ENCODE measurements at places on chromosomes 2 and 18.

DNA sequence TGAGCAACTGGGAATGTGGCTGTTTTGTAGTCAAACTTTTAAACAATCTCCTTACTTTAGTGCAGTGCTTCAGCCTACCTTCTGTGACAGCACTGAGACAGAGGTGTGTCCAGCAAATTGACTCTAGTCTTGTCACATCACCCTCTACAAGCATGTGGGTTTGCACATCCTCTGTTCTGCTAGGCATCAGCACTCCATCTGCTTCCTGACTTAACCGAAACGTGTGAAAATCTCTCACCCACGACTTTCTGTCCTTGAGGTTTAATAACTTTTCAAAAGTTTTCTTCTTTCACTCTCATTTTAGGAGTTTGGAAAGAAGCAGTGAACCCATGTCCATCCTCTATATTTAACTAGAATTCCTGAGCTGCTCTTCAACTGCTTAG is 42.6 kb downstream of the TTR start:
- DNase-seq = no peak

- DNase-seq = no peak
Measured at GRCh38 chr2:29983308-29983707, 61.9 kb upstream of the ALK start.

GRCh38 chr2:231701456-231702373 is 6.6 kb upstream of the PTMA start:
- no peak for DNase-seq

DNA sequence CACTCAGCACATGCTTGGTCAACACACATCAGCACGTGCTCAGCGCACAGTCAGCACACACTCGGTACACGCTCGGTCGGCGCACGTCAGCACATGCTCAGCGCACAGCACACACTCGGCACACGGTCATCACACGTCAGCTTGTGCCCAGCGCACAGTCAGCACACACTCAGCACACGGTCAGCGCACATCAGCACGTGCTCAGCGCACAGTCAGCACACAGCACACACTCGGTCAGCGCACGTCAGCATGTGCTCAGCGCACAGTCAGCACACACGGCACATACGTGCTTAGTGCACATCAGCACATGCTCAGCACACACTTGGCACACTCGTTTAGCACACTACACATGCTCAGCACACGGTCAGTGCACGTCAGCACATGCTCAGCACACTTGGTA is 49.7 kb upstream of the NFATC1 start:
- no peak for DNase-seq

DNA sequence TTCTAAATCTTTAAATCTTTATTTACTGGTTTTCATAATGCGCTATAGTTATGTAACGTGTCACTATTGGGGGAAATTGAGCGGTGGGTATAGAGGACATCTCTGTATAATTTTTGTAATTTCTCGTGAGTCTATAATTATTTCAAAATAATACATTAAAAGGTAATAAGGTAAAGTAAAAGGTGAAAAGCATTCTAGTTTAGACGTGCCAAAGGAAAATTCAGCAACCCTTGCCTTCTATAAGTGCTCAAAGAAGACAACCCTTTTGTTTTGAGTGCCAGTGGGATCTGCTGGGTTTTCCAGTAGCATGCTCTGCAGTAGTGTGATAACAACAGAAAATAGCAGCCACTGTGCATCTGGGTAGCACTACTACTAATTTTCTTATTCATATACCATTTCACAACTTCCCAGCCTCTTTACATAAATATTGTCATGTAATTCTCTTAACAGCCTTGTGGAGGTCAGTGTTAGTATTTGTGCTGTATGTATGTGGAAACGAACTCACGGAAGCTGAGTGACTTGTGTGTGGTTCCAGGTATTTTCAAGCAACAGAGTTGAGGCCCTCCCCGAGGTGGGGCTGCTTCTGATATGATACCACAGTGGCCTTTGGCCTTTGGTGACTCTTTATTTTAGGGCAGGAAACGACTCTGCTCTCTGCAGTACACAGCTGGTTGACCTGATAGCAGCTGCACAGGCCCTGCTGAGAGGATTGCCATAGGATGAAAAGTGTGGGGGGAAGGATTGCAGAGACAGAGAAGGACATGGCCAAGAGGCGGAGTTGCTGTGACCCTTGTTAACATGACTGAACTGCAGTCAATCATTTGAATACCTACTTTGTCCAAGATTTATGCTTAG is 104.5 kb downstream of the TDRD15 start:
- no peak for DNase-seq

- no peak for DNase-seq
Measured at GRCh38 chr2:214774108-214774507, 35.4 kb downstream of the BARD1 start.

DNA sequence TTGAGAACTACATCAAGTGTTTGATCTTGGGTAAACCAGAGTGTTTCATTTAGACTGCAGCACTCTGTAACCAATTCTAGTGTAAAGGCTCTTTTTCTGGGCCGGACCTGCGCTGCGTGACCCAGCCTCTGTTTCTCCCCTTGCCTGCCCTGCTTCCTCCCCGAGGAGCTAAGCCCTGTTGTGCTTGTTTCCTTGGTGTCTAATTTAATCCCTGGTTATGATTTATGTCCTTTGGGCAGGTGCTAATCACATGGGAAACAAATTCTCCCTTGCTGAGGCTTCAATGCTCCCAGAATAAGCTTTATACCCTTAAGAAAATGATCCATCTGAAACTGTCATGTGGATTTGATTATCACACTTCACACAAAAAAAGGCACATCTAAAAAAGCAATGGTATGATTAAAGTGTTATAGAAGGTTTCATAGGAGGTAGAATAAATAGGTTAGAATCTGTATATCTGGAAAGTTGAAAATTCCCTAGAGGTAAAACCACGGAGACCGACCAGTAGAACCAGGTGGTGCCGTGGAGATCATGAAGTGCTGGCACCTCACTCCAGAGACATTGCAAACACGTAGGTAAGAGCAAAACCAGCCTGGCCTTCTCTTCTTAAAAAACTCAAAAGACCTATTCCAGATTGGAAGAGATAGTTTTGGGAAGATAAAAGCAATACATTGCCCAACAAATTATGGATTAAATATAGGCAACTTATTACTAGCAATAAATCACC is 31.0 kb upstream of the SLC9A2 start:
- DNase-seq = no peak

- DNase-seq = no peak
Measured at GRCh38 chr2:14572633-14573032, 59.9 kb upstream of the LRATD1 start.

GRCh38 chr18:75066021-75066880 is 142.7 kb downstream of the PTGR3 start:
- DNase-seq = no peak

- DNase-seq = no peak
Measured at GRCh38 chr2:107361751-107362381, 464.8 kb upstream of the RGPD4 start.

DNA sequence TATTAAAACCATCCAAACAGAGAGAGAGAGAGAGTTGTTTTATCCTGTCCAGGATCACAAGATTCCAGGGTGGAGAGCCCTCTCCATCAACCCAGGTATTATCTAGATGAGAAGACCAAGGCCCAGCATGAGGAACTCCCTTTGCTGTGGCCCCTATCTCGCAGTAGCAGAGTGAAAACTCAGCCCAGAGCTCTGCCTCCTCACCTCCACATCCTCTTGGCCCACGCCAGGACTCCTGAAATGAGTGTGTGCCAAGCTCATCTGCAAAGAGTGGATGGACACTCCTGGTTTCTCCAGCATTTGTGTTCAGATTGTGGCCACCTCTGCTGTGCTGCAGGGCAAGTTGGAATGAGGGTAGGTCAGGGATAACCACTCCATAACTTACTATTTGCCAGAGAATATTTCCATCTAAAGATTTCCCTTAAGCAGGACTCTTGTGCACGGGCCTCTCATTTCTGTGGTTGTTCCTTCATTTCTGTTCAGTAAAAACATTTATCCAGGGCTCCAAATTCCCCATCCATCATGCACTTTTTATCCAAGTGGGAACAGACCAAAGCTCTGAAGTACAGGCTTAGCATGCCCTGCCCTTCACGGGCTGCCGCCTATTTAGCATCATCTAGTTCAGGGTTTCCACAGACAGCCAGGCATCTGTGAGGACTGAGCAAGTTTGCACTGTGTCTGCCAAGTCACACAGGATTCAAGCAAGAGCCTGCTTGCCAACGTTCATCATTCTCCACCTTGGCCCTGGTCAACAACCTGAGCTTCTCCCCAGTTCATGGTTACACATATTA is 583.2 kb upstream of the ID2 start:
- no peak for DNase-seq

DNA sequence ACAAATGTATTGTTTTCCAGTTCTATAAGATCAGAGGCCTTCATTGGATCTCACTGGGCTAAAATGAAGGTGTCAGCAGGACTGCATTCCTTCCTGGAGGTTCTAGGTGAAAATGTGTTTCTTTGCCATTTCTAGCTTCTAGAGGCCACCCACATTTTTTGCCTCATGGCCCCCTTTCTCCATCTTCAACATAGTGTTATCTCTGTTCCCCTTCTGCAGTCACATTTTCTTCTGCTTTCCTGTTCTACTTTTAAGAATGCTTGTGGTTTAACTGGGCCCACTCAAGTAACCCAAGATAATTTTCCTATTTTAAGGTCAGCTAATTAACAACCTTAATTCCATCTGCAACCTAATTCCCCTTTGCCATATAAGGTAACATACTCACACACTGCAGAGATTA is 36.1 kb downstream of the METTL21A start:
- DNase-seq = no peak

GRCh38 chr18:57728941-57729511 is 74.1 kb downstream of the ATP8B1 start:
- no peak for DNase-seq

DNA sequence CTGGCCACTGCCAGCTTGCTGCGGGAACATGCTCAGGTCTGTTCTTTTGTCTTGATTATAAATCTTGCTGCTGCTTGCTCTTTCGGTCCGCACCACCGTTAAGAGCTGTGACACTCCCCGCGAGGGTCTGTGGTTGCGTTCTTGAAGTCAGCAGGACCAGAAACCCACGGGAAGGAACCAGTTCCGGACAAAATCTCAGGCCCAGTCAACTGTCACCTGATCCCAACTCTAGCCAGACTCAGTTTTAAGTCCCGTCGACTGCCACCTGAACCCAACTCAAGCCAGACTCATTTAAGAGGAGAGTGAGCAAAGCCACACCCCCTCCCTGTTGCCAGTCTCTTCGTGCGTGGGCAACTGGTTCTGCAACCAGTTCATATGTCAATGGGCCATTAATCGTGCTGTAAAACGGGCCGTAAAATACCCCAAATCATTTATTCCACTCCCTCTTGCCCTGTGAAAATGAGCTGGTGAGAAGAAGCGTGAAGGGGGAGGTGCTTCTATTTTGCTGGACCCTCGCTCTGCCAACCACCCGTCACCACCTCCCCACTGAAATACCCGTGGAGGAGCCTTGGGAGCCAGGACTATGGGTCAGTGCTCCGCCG is 224.3 kb downstream of the NDUFA10 start:
- DNase-seq = no peak

- no peak for DNase-seq
Measured at GRCh38 chr2:171590116-171590515, 67.8 kb downstream of the CYBRD1 start.

GRCh38 chr18:47594621-47595086 is 335.8 kb downstream of the SMAD2 start:
- no peak for DNase-seq

- DNase-seq = no peak
Measured at GRCh38 chr2:100309973-100310719, 12.2 kb downstream of the LONRF2 start.

- DNase-seq = peak; percentile 89
Measured at GRCh38 chr2:217685255-217685605, 317.6 kb downstream of the TNS1 start.

DNA sequence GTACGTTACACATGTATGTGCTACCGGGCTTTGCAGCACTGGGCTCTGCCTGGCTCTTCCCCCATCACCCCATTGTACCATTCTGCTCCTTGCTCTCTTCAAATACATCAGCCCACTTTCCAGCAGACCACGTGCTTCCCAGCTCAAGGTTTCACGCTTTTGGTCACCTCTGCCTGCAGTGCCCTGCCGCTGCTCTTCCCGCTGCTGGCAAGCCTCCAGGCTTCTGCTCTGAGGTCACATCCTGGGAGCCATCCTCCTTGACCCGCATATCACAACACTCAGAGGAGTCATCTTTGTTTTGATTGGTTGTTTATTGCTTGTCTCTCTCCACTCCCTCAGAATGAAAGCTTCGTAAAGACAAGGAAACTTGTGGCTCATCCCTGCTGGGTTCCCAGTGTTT is 34.1 kb downstream of the KIF5C start:
- DNase-seq = no peak

DNA sequence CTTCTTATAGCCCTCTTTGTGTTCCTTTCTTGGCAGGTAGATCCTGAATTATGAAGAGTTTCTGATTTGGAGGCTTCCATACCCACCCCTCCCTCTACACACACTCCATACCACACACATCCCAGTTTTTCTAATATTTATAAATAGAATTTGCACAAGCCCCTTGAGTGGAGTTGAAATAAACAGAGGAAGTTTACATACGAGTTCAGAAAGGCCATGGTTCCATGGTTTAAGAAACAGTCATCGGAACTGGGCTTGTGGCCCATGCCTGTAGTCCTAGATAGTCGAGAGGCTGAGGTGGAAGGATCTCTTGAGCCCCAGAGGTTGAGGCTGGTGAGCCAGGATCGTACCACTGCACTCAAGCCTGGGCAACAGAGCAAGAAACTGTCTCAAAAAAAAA is 62.7 kb upstream of the TANC1 start:
- DNase-seq = no peak

- peak; percentile 53 for DNase-seq
Measured at GRCh38 chr18:55706898-55707297, 118.9 kb upstream of the TCF4 start.

DNA sequence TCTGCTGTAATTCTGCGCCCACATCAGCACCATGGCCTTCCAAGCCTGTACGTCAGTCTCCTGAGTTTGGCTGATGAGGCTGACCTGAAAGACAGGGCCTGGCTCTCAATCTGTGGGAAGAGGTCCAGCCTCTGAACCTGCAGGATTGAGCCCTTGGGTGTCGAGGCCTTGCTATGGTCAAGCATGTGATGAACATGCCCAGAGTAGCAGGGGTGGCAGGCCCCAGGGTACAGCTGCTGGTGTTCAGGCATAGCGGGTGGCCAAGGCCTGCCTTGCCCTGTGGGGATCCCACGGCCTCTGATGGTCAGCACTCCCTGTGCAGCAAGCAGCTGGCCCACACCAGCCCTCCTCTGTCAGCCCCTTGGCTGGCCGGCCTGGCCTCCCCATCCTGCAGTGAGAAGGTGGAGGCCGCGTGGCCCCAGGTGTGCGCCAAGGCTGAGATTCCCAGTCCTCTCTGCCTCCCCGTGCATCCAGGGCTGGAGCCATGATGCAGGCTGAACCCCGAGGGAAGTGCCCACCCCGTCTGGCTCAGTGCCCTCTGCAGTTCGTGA is 298.4 kb downstream of the NDUFA10 start:
- DNase-seq = no peak

- no peak for DNase-seq
Measured at GRCh38 chr18:79372461-79372860, 23.3 kb upstream of the NFATC1 start.

Data from GM03348 (cell line).